Sciatic nerve (tissue), 2 donors: ENCODE measurements at places on chromosomes 12 and 14.

DNA sequence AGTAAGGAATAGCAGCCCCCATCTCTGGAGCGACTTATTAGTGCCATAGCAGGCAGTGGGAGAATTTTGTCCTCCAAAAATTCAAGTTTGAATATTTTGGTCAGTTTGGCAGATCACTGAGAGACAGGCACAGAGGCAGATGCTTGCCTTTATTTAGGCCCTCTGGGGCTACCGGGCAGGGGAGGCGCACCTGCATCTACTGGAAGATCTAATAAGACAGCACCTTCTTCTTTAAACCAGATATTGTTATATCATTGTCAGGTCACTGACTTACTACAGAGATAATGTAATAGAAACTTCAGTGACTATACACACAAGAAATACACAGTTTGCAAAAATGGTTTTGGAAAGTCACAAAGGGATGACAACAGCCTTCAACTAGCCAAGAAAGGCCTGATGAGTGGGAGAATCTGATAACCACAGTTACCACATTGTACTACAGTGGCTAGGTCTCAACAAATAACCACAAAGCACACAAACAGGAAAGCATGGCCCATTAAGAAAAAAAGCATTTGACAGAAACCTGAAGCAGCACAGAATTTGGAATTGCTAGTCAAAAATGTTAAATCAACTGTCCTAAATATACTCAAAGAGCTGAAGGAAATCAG lies 56.8 kb downstream of the CDK17 start:
- no peak for DNase-seq

- DNase-seq = no peak
Observed at GRCh38 chr14:33019346-33019745, 80.7 kb downstream of the NPAS3 start.

- no peak for DNase-seq
Observed at GRCh38 chr12:64992116-64992515, 129.0 kb downstream of the WIF1 start.

GRCh38 chr12:98561846-98562245 lies 31.6 kb upstream of the SLC25A3 start:
- no peak for DNase-seq

- DNase-seq = no peak
Observed at GRCh38 chr14:55749946-55750345, 169.9 kb downstream of the KTN1 start.

GRCh38 chr12:4353785-4354208 lies 25.7 kb downstream of the FGF23 start:
- no peak for DNase-seq

DNA sequence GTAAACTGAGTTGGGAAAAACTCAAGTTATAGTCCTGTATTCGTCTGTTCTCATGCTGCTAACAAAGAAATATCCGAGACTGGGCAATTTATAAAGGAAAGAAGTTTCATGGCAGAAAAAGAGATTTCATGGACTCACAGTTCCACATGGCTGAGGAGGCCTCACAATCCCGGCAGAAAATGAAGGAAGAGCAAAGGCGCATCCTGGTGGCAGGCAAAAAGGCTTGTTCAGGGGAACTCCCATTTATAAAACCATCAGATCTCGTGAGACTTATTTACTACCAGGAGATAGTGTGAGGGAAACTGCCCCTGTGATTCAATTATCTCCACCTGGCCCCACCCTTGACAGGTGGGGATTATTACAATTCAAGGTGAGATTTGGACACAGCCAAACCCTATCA lies 292.6 kb upstream of the SYT1 start:
- no peak for DNase-seq

DNA sequence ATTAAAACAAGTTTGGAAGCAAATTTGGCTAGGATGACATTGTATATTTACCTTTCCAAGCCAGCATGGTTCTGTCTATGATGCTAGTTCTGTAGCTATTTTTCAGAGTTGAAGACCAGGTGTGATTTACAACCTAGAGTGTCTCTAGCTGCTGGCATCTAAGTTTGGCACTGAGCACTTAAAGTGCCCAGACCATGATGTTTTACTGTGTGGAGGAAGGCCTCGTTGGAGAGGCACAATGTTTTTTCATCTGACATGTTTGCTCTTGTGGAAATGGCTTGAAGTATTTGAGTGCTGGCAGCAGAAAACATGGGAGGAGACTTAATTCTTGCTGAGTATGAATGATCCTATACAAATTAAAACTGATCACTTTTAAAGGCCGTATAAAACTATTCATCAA lies 13.0 kb upstream of the C12orf71 start:
- DNase-seq = no peak

- DNase-seq = no peak
Observed at GRCh38 chr12:12267742-12268200, 927 bp upstream of the LRP6 start.

DNA sequence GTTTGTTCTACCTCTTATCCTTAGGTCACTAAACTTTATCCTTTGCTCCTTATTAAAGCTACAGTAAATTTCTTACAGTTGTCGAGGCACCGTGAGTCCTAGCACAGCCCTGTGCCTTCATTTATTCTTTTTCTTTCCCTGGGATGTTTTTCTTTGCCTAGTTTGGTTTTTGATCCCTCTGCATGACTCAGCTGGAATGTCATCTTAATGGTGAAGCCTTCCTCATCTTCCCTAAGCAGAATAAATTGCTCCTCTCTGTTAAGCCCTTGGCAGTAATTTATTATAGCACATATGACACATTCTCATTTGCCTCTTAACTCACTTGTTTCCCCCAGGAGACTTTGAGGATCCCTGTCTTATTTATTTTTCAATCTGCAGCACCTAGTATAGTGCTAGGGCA lies 16.6 kb downstream of the ACTR10 start:
- no peak for DNase-seq

- DNase-seq = no peak
Observed at GRCh38 chr12:56154246-56154771, 1.9 kb downstream of the MYL6B start.

DNA sequence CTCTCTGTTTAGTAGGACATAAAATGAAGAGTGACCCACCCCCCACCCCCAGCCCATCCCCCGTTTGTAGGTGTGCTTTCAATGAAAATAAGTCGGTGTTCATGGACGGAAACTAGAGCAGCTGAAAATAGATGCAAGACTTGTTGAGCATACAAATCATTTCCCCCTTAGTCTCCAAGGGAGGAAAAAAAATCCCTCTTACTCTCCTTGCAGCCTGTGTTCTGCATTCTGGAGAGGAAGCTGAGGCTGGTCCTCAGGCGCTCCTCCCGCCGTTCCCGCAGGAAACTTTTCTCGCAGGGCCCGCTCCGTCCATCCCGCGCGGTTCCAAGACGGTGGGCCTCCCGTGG lies 259.0 kb upstream of the E2F7 start:
- no peak for DNase-seq

DNA sequence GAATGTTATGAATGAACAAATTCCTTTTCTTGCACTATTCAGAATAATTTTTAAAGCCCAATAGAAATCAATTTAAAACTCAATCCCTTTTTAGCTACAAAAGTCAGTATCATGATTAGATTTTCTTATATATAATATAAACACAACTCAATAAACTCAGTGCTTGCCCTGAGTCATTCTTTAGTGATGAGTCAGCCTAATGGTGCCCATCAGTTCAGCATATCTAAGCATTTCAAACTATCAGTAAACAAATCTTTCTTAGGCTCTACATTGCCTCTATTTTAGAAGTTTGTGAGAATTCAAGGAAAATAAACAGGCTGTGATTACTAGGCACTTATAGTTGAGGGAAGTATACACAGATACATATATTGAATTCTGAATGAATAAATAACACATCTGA lies 179.6 kb downstream of the NELL2 start:
- DNase-seq = no peak
